Trophoblast cell (in vitro differentiated cells and primary cell): ENCODE measurements at places on chromosomes 1 and 21.

DNA sequence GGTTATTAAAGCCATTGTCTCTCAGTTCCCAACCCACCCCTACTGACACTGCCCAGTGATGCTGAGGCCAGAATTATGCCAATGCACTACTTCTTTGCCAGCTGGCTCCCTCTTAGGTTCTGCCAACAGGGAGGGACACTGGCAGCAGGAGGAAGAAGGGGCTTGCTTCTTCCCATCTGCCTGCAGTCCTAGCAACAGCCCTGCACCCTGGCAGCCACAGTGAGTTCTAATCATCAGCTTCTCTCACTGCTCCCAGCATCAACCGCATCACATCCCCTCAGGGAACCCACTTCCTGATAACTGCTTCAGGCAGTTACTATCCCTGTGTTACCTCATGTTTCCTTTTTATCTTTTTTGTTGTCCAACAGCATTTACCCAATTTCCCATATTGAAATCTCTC is 86.2 kb downstream of the UBR4 start:
- DNase-seq, result no peak

DNA sequence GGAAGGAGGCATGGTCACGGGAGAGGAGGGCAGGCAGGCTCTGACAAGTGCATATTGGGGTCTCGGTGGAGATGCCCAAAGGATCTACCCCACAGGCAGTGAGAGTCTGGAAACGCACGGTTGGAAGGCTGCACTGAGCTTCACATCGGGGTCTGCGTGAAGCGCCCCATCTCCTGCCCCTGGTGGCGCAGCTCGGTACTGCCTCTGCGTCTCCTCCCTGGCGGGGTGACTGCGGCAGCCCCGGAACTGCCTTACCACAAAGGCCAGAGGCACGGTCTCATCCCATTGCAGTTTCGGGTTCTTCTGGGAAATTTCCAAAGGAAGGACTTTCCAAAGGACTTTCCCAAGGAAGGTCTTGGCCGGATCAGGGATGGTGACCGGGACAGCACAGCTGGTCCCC is 69.2 kb upstream of the AJAP1 start:
- DNase-seq, result no peak

DNA sequence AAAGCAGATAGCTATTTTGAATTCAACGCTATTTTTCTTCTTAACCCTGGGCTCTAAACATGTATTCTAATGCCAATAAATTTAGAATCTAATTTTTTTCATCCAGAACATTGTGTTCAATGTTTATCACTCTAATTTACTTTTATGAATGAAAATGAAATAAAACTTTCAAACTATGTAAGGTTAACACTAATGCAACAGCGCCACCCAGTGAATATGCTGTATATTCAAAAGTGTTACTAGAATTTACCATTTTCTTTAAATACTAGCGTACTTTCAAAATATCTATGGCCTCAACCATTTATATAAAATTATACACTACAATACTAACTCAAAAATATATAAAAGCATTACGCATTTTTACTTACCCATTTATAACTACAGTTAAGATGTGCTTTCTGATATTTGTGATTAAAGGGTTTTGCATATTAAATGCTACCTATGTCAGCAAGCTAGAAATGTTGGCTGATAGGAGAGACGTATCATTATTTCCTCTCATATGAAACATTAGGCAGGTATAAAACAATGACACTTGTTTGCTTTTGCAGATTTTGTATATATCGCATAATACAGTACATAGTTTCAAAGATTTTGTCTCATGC is 5.9 kb upstream of the NUF2 start:
- DNase-seq, result peak; percentile 62

GRCh38 chr1:181701891-181702290 is 218.6 kb downstream of the CACNA1E start:
- DNase-seq, result no peak

GRCh38 chr1:3453203-3453761 is 1.2 kb upstream of the ARHGEF16 start:
- peak; percentile 81 for DNase-seq

GRCh38 chr1:166307261-166308188 is 140.7 kb upstream of the FAM78B start:
- no peak for DNase-seq

DNA sequence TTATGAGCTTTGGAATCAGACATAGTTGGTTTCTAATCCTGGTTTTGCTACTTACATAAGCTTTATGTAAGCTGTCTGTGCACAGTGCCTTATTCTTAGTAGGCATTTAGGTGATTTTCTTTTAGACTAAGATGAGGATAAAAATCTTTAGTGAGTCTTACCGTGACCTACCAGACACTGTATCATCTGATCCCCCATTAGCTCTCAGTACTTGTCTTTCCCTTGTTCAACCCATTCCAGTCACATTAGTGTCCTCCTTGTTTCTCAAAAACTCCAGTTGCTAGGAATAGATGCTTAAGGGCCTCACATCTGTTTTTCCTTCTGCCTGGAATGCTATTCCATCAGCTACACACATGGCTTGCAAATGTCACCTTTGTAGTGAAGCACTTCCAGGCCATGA is 18.8 kb downstream of the PPP1R12B start:
- DNase-seq, result peak; percentile 30

- DNase-seq, result no peak
Measured at GRCh38 chr1:111593403-111594305, 25.9 kb upstream of the RAP1A start.

DNA sequence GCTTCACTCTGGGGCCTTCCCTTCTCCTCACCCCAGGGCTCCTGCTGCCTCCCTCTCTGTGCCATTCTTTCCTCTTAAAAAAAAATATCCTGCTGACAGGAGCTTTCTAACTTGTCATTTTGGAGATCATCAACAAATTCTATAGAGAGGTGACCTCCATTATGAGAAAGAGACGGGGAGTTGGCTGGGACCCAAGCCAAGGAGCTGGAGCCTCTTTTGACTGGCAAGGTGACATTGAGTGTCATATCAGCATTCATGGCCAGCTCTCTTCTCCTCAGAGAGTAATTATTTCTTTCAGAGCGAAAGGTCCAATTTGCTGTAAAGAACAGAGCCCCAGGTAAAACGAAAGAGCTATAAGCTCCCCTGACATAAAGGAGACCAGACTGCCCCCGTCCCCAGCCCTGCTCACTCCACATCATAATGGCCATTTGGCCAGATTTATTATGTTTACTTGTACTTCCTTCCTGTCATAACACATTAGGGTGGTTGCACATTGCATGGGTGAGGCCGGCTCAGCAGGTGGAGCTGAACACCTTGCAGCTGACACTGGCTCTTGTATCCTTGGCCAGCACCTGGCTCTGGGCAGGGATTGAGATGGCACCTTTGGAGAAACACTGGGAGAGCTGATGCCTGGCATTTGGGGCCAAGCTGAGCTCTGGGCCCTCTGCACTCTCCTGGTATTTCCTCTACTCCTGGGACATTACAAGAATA is 404.0 kb upstream of the VAMP3 start:
- DNase-seq, result no peak

DNA sequence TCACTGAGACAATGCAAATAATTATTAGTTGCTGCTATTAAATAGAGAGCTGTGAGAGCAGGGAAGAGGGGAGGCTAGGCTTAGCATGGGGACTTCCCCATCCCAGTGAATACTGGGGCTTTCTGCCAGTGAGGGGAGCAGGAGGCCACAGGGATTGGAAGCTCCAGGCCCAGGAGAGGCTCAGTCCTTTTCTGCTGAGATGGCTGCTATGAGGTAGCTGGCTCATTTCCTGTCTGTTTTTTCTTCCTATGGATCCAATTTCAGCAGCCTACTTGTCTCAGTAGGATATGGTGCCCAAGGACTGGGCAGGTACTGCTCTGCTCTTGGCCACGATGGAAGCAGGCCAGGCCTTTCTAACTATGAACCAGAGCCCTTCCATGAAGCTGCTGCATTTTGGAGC is 10.0 kb downstream of the STMN1 start:
- no peak for DNase-seq

DNA sequence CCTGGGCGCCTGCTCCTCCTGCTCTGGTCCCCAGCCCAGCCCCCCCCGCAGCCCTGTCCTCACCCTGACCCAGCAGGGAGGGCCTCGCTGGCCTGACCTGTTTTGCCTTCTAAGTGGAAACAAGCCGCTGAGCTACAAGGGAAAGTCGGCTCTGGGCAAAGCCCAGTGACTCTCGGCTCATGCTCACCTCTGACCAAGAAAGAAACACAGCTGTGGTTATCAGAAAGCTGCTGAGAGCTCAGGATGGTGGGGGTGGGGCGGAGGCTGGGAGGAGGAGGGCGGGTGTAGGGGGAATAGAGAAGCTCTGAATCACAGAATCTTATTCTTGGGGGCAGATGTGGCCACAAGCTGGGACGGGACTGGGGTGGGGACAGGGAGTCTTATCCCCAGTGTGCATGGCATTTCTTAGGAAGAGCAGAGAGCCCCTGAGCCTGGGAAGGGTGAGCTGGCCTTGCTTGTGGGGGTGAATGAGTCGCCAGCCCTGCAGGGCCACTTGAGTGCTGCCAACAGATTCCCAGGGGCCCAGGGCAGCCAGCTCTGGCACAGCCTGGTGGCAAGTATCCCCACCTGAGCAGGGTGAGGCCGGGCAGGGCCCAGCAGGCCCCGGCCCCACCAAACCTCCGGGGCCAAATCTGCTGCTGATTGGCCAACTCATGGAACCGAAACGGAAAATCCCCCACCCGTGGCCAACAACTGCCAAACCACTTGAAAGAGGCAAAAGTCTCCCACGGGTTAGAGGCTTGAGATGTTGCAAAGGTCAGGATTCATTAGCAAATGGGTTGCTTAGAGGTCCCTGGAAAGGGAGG is 120.6 kb downstream of the SPSB1 start:
- DNase-seq, result peak; percentile 87

- DNase-seq, result no peak
Measured at GRCh38 chr1:82139751-82140468, 339.2 kb downstream of the ADGRL2 start.

DNA sequence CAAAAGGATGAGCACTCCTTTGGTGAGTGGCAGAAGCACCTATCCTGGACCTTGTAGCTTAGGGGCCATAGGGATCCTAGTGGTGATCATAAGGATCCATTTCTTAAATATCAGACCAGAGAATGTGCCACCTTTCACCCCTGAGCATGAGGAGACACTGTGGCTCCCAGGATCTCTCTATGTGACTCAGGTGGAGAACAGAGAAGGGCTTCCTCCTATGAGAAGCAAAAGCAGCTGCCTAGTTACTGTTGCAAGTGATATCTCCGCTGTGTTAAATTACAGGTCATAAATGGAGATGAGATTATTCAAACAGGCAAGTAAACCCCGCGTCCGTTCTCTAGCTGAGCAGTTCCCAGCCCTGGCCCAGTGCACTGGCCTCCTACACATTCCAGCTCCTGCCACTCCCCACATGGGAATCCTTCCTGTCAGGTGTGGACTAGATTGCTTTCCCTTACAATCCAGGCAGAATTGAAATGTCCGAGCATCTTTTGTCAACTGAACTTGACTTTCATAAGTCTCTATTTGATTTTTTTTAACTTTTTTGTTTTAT is 26.3 kb downstream of the CLEC20A start:
- DNase-seq, result peak; percentile 55

GRCh38 chr1:112666946-112667345 is 7.5 kb upstream of the MOV10 start:
- no peak for DNase-seq

- no peak for DNase-seq
Measured at GRCh38 chr1:201781437-201781836, 47.5 kb upstream of the IPO9 start.

DNA sequence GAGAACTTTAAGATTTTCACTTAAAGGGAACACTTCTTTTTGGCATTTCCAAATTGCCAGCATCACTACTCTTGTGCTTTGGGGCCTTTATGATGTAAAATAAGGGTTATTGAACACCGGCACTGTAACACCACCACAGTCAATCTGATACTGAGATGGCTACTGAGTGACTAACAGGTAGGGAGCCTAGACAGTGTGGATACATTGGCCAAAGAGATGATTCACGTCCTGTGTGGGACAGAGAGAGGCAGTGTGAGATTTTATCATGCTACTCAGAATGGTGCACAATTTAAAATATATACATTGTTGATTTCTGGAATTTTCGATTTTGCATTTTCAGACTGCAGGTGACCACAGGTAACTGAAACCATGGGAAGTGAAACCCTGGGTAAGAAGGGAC is 261.6 kb downstream of the SPATA17 start:
- no peak for DNase-seq

- peak; percentile 6 for DNase-seq
Measured at GRCh38 chr21:17613242-17613676, 558 bp upstream of the BTG3 start.

GRCh38 chr1:30505853-30506252 is 217.5 kb downstream of the MATN1 start:
- DNase-seq, result no peak

DNA sequence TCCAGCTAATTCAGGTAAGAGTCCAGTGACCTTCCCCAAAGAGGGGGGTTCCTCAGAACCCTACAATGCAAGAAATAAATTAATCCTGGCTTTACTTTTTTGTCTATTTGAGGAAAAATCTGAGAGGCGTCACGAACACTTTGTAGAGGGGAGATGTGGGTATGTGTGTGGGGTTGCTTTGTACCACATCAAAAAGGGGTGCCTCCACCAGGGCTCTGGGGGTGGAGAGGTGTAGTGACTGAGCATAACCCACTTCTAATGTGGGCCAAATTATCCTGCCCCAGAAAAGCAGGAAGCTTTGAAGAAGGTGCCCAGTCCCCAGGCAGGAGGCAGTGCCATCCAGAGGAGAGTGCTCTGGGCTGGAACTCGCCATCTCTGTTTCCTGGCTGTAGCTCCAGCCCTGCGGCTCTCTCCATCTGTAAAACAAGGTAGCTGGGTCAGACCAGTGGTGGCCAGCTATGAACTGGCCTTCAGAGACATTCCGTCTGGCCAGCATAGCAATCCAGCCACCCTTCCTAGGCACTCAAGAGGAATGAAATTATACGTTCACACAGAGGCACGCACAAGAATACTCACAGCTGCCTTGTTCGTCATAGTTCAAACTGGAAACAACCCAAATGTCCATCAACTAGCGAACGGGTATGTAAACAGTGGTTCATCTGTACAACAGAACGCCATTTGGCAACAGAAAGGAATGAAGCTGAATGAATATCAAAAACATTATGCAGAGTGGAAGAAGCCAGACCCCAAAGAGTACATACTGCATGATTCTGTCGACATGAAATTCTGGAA is 45.4 kb upstream of the TNFRSF1B start:
- peak; percentile 57 for DNase-seq

DNA sequence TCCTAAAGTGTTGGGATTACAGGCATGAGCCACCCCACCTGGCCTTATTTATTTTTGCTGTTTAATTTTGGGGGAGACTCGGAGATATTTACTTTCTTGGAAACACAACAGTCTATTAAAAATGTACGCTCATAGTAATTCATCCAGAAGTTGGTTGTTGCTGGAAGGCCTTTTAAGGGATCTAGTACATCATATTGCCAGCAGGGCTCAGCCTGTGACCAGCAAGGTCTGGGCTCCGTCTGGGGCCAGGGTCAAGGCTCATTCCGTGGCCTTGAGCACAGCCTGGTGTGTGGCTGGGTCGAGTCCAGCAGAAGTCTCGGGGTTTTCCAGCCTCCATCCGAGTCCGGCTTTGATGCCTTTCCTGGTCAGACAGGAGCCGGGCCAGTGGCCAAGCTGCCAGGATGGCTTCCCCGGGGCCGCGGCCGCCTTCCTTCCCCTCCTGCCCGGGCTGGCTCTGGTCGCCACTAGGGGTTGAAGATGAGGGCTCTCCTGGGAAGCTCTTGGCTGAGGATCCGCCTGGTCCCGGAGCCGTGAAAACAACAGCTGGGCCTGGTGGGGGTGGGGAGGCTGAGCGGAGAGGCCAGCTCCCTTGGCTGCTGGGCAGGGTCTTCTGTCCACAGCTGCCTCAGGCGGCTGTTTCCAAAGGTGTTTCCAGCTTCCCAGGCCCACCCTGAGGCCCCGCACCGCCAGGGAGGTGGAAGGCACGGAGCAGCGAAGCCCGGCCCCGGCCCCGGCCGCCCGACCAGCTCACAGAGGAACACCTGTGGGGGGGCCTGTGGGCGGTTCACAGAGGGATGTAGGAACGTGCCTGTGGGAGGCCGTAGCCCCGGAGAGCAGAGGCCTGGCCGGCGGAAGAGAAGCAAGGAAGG is 5.1 kb upstream of the VWA1 start:
- peak; percentile 89 for DNase-seq
